ENCODE measurements at places on chromosomes 7 and 10.
A peak's percentile ranks its signal among the peaks of the same experiment; 100 is the strongest.

DNA sequence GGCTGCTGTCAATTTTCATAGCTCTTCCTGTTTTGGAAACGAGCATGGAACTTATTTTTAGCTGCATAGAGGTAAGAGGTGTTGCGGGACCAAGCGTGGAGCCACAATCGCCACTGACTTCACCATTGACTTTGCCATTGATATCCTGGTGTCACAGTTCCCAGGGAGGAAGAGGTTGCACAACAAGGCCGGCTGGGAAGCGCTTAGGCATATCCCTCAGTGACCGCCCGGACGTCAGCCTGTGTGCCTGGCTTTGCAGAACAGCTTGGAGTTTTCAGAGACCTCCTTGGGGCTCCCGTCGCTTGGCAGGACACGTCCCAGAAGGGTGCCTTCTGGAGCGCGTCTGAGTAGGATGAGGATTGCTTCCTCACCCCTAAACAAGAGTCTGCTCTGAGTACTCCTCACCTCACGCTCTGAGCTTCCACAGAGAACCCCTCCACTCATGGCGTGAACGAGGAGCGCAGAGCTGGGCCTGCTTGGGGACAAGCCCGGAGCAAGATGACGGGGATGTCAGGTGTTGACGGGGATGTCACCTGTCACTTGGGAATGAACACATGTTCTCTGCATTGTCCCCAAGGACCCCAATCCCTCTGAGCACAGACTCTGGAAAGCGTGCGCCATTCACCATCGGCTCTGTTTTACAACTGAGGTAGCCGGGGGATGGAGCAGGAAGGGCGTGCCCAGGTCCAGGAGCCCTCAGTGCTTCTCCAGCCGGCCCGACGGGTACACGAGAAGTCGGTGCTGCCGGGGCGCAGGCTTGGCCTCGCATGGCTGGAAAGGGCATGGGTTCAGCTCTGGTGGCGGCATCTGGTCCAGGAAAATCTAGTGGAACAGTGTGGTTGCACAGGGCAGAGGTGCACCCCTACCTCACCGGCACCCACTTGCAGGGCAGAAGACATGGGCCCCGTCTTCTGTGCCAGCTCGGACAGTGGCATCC lies 192.3 kb upstream of the SHH start:
- DNase-seq = no peak

- DNase-seq = no peak
Observed at GRCh38 chr7:2802101-2802500, 42.0 kb downstream of the GNA12 start.

GRCh38 chr10:80201608-80202141 lies 3.7 kb downstream of the ANXA11 start:
- DNase-seq = no peak

DNA sequence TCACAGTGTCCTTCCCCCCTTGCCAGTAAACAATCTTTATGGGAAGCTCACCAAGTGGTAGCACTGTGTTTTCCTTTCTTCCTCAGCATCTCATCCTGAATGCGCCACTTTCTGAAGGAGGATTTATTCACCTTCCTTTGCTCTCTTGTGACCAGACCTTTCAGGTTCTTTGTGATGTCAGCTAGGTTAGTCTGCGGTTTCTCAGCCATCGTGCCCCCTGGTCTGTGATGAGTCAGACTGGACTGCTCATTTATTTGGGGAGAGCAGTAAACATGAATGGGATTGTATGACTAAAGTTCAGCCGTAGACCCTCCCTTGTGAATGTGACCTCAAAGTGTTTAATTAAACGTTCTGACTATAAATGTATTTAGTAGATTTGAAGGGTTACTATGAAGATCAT lies 235.1 kb upstream of the CELF2 start:
- no peak for DNase-seq

DNA sequence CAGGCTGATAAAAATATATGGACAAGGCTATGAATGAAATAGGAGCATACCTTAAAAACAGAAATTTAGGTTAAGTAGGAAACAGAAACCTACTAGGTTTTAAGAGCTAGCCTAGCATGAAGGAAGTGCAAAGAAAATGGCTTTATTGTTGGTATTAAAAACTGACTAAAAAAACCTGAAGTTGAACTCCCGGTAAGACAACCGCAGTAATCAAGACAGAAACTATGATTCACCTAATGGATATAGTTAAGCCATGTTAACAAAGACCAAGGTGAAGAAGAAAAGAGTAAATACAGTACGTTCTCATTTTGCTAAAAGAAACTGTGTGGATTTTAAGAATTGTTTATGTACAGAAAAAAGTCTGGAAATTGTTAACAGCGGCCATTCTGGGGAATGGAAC lies 2.5 kb downstream of the RTKN2 start:
- no peak for DNase-seq

DNA sequence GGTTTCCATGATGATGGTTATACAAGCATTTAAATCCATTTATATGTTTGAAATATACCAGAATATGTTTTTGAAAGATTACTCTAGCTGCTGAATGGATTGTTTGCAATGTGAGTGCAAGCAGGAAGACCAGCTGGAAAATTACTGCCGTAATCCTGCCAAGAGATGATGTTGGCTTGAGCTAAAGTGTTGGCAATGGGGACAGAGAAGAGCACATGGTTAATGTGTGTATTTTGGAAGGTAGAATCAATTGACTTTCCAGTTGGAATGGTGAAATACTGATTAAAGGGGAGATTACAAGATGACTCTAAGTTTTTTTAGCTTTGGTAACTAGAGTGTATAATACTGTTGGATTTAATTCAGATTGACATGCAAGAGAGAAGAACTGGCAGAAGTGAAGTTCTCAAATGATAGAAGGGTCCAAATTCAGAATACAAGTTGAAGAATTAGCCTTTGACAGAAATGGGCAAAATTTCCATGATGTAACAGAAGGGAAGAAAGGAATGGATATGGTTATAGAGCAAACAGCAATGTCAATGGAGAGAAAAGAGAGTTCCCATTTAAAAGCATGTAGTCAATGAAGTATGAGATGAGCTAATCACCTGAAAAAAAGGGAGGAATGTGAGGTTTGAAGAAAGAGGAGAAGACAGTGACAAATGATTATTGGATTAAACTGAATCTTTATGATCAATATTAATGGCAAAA lies 422.0 kb downstream of the CDC14C start:
- no peak for DNase-seq

DNA sequence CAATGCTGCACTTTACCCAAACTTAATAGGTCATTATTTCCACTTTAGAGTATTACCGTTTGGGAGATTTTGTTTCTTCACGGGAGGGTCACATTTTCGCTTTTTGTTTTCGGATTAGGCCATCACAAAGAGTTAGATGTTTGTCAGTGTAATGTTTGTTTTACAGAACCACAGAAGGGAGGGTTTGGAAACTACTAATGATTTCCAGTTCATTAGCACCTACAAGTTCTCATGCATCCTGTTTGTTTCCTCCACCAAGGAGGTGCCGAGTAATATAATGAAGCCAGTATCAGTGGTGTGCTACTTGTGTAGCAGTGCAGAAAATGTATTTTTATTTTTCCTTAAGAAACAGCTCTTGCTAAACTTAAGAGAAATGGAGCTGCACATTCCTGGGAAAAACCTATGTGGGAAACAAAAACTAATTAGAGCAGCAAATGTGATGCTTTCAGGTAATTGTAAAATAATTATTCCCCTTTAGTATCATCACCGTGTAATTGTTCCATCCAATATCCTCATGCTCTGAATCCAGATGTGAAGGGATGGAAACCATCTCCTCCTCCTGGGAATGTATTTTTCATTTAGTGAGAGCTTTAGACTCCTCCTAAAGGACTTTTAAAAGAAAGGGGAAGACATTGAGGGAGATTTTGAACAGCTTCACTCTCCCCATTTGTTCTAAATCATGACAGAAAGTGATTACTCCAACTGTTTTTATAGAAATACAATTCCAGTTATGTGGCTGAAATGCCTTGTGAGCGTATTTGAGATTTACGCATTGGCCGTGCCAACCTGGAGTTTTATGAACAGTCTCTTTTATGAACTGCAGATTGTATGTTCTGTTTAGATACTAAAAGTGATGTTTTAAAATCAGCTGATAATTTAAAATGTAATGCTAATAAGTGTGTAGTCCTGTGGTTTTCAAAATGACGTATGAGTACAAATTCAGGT lies 5.6 kb downstream of the CELF2 start:
- no peak for DNase-seq

DNA sequence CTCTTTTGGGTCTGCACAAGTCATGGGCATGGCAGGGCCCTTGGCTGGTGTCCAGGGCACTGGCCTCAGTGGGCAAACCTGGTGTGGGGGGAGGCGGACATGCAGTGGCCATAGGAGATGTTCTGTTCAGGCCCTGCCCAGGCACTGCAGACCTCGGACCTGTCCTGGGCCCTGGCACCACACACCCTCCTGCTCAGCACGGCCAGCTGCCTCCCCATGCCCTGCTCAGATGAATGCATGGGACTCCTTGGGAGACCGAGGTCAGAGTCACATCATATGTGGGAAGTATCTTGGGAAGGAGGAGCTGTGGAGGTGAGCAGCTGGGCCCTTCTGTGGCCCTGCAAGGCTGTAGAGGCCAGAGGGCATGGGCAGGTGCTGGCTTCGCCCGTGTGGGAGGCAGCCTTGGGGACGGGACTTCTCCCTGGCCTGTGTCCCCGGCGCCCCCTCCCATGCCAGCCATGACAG lies 130.8 kb downstream of the VIPR2 start:
- no peak for DNase-seq

DNA sequence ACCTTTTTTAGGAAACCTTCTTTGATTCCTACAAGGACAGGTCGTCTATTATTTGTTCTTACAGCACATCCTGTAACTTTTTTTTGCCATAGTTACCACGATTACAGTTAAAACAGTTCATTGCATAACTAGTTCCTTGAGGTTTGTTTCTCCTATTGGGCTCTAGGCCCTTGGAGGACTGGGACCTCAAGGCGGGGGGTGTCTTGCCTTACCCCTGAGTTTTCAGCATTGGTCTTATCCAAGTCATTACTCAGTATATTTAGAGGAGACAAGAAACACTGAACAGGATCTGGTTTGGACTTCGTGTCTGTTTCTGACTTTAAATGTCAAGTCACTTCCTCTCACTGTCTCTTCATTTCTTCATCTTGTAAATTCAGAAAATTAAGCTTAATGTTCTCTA lies 369.8 kb downstream of the SDK1 start:
- no peak for DNase-seq

- no peak for DNase-seq
Observed at GRCh38 chr10:5711642-5712041, 27.0 kb downstream of the TASOR2 start.

DNA sequence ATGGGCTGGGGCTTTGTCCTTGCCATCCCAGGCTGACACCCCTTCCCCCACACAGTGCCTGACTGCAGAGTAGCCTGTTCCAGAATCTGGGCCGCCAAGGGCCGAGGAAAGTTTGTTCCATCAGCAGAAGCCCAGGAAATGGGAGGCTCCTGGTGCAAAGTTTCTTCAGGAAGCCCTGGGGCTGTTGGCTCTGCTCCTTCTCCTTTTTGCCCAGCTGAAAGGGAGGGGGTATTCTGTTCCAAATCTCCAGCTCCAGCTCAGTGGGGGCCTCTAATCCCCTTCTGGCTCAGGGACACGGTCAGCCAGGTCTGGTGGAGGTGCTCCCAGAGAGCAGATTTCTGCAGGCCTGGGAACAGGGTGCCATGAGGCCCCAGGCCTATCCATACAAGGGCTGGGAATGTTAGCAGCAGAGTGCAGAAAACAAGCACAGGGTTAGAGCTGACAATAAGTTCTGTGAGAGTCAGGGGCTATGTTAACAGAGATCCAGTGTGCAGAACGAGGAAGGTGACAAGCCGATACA lies 399.5 kb downstream of the RPS24 start:
- DNase-seq = no peak

GRCh38 chr7:7662527-7662926 lies 22.0 kb downstream of the UMAD1 start:
- no peak for DNase-seq

DNA sequence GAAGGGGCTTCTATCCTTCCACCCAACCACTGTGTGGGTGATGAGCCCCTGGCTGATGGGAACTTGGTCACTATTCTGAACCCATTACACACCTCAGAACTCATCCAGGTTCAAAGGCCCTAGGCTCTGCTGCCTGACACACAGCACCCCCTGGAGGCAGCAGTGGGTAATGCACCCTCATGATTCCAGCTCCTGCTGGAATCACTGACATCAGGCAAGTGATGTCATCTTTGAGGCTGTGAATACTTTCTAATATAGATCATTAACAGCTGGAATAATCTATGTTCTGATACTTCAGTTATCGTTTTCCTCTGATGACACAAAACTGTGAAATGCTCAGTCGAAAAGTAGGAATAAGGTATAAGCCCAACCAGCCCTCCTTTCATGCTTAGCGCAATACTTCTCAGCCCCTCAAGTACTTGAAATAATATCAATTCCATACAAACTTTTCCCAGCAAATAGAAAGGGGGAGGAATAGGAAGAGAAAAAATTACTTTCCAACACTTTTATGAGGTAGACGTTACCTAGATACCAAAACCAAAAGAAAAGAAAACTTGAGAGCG lies 7.5 kb upstream of the RBP3 start:
- peak; percentile 64 for DNase-seq

DNA sequence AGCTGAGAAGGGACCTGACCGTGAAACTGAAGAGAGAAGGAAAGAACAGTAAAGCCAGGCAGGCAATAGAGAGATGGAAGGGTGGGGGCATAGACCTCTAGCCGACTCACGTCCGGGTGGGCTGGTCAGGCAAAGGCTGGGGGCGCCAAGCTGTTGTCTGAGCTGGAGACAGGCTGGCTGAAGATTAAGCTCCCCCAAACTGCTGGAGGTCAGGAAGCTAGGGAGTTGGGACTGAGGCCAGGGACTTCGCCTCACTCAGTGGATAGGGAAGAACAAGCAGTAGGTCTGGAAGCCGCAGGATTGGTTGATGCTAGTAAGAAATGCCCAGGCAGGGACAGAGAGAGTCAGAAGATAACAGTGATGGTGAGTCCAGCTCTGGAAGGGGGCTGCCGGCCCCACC lies 5.3 kb downstream of the PITX3 start:
- no peak for DNase-seq

DNA sequence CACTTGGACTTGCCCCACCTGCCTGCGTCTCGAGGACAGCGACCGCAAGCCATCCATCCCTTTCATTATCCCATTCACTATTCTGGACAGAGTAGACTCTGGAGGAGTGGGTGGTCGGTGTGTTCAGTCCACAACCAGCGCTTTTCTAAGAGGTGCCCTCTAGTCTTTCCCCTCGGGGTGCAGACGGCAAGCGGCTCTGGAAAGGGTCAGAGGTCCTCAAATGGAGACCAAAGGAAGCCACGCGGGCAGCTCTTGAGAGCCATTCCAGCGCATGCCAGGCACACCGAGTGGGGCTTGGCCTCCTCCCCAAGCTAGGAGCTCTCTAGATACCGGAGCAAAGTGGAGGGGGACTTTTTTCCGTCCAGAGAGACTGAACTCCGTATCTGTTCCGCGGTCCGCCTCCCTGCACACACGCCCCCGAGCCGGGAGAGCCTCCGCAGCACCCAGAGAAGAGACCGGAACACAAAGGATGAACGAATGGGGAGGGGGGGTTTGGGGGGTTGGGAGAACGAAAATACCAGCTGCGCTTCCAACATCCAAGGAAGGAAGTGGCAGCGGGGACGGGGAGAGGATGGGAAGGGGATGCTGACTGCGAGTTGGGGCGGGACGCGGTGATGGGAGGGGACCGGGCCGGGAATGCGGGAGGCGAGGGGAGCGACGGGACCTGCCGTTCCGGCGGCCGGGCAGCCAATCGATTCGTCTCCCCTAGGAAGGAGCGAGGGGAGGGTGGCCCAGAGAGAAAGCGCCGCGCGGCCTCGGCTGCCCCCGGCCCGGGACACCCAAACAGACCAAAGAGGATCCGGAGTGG lies 515 bp downstream of the GSDME start:
- DNase-seq = peak; percentile 64

- DNase-seq = no peak
Observed at GRCh38 chr10:102941401-102941800, 23.3 kb downstream of the CNNM2 start.

Measured in NCI-H526 (cell line).